ENCODE measurements at places on chromosomes 2 and 18.

DNA sequence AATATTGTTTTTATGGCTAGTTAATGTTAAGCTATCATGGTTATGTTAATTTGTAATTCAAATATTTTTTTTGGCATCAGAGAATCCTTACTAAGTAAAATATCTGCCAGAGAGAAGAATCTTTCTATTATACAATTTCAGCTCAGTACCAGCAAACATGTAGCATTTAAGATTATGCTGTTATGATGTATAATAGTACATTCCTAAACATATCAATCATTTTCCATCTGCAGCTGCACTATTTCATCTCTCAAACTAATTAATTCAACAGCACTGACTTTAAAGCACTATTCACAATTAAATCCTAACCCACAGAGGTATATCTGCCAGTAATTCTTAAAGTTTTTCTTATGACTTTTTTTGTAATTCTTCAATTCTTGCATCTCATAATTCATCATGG lies 250.6 kb downstream of the CD226 start:
- no peak for DNase-seq

- no peak for DNase-seq
Observed at GRCh38 chr2:78982638-78983330, 42.7 kb upstream of the REG3G start.

- DNase-seq, result no peak
Observed at GRCh38 chr2:222989431-222989830, 62.6 kb upstream of the KCNE4 start.

DNA sequence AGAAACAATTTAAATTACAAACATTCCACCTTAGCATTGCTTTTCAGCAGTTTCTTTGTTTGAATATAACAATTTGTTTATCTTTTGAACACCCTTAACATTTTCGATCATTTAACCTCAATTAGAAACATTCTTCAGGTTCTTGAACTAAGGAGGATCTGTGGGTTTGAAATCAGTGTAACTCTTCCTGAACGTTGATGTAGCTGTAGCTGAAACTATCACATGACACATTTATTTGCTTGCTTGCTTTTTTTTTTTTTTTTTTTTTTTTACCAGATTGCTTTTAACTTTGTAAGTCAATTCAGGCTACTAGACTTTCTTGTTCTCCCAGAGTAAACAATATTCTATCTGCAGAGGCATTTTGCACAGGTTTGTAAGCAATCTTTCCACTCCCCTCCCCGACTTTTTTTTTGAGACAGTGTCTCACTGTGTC lies 47.6 kb downstream of the GPD2 start:
- DNase-seq, result no peak

GRCh38 chr18:55763805-55764204 lies 175.8 kb upstream of the TCF4 start:
- no peak for DNase-seq

- no peak for DNase-seq
Observed at GRCh38 chr18:34650121-34650545, 60.0 kb upstream of the DTNA start.

GRCh38 chr2:72841462-72842125 lies 15.8 kb upstream of the EXOC6B start:
- DNase-seq, result no peak

DNA sequence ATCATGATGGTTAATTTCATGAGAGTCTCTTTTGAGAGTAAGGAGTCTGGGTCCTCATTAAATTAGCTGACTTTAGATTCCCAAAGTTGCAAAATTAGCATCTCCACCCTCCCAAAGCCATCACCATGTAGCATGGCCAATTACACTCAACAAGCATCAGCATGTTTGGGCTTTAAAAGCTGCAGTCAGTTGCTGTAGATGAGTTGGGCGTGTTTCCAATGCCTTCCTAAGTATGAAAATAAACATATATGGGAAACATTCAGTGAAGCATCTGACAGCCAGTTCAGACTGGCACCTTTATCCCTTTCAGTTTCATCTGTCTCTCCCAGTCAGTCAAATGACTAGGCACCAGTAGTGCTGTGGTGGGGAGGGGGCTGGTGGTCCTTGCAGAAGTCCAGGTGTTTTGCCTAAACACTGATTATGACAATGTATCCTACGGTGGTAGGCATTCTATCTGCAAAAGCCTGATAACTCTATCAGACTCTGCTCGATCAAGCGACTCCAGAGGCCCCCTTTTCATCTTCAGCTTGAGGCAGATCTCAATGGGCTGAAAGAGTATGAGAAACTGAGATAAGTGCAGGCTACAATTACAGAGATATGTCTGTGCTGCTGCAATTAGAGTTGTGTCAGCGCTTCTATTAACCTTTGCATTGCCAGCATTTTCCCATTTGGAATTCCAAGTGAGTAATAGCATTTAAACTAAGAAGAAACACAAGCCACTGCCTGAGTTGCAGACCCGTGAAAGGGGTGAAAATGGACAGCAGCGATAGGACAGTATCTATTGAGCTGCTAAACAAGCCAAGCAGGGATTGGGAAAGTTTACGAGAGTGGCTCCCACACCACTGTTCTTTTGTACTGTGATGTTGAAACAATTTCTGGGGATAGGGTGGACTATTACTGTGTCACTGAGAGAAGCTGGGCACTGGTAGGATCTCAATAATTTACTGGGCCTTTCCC lies 67.3 kb upstream of the SPOPL start:
- no peak for DNase-seq

DNA sequence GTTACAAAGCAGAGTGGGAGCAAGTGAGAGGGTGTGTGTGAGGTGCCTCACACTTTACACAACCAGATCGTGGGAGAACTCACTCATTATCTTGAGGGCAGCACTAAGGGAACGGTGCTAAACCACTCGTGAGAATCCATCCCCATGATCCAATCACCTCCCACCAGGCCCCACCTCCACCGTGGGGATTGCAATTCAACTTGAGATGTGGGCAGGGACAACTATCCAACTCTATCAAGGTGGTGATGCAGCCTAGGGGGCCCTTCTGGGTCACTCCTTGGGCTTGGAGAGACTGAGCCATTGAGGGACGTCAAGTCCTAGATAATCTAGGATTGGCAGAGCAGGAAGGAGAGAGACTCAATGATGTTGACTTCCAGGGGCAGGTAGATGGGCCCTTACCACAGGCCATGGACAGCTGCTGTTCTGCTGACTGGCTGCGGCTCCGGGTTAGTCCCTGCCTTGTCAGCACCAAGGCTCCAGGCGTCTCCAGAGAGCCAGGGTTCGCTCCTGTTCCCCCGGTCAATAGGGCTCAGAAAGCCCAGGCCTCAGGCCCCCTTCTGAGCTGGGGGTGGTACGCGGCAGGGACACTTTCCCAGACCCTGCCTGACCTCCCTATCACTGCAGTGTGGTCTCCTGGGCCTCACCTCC lies 193.2 kb upstream of the HS6ST1 start:
- DNase-seq, result no peak

DNA sequence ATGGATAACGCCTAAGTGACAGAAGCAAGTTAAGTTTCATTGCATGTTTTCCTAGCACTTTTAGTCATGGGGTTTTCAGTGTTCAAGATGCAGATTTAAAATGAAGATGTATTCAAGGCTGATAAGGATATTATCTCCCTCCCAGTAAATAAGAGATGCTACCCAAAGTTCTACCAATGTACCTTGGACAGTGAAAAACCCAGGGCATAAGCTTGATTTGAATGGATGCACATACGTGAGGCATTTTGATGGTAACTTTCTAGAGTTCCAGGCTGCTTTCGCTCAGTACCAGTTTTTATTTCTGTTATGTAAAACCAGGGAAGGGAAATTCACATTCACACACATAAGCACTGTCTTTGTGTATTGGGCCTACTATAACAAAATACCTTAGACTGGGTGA lies 90.3 kb downstream of the STK39 start:
- DNase-seq, result no peak

DNA sequence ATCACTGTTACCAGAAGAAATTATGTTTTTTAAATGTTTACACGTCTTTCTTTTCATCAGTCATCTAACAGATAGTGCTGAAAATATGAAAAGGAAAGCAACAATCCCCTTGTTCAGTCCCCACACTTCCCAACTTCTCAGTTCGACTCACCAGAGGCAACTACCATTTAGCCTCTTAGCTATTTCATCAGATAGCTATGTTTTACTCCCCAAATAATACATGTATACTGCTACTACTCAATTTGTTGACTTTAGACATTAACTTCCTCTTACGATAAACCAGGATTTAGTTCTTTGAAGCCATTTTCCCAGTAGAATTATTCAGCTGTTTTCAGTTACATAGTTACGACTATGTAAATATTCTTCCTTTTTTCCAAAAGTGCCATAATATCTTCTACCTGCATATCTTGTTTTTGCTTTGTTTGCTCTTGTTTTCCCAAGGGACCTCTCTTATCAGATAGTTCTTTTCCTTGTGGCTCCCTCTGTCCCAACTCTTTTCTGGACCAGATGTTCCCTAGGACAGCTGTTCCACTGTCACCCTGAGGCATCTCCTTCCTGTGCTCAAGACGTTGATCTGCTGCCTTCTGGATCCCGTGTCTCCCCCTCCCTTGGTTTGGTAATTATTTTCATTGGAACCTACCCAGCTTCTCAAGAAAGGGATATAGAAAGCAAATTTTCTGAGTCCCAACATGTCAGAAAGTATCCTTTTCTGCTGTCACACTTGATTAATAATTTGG lies 289.3 kb upstream of the TANK start:
- DNase-seq, result no peak

- DNase-seq, result peak; percentile 51
Observed at GRCh38 chr18:55489034-55489986, 98.7 kb downstream of the TCF4 start.

- no peak for DNase-seq
Observed at GRCh38 chr2:105005181-105005951, 32.5 kb upstream of the MRPS9 start.

GRCh38 chr2:37800176-37800858 lies 124.8 kb upstream of the RMDN2 start:
- DNase-seq, result no peak

GRCh38 chr2:118177318-118177717 lies 89.0 kb downstream of the INSIG2 start:
- no peak for DNase-seq

GRCh38 chr2:60371681-60372080 lies 181.8 kb downstream of the BCL11A start:
- no peak for DNase-seq

DNA sequence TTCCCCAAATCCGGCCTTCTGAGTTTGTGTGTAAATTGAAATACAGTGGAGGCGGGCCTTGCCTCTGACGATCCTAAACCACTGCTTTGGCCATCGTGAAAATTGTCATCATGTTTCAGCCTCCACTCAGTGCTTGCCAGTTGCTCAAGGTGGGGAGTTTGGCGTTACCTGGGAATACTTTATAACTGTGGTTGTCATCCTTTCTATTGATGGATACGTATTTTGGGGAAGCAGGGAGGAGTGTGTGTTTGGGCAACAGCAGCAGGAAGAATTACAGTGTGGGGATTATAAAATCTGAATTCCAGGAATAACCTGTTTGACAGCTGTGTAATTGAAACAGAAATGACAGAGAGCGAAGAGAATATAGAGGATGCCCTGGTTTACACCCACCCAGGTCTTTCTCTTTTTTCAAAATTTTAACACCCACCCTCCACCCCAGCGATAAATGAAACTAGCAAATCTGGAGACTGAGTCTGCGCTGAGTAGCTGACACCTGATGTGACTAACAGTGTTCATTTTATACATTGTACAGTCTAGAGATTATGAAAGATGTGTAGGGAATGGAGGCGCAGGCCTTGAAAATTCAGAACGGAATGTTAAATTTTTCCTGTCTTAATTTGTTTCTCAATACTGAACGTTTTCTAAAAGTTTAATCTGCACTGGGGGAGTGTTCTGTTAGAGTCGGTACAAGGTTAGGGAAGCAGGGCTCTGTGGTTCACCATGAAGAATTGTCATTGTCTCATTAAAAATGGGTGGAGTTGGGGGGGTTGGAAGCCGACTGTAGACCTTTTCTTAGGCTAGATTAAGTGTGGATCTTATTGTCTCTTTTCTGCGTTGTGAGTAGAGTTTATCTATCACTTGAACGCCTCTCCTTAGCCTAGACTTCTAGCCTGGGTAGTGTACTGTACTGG lies 1.6 kb downstream of the MAP4K4 start:
- DNase-seq, result peak; percentile 38

GRCh38 chr2:30611583-30611982 lies 164.5 kb downstream of the LCLAT1 start:
- no peak for DNase-seq

DNA sequence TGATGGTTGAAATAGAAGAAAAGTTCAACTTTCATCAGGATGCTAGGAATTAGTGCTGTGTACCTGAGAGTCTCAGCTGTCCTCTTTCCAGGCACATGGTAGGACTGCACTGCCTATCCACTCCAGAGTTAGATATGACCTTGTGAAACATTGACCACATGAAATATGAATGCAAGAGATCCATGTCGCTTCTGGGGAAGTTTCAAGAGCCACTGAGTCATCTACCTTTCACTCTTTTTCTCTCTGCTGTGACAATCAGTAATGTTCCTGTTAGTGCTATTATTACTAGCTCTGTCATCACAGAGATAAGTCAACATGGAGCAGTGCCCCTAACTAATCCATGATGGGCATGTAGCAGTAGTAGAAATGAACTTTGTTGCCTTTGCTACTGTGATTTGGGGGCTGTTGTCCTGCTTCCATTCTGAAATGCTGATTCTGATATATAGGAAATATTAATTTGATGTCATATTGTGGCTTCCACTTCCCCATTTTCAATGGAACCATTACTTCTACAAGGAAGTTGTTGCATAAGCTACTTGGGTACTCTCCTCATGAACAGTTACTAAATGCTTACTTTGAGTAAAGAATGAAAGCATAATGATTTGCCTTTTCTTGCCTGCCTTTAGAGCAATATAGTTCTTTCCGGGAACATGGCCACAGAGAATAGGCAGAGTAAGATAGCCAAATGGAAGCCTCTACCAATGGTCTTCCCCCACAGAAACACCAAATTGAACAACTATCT lies 192.8 kb upstream of the ZNF521 start:
- DNase-seq, result no peak

GRCh38 chr18:1361936-1362335 lies 457.3 kb downstream of the ADCYAP1 start:
- DNase-seq, result no peak

DNA sequence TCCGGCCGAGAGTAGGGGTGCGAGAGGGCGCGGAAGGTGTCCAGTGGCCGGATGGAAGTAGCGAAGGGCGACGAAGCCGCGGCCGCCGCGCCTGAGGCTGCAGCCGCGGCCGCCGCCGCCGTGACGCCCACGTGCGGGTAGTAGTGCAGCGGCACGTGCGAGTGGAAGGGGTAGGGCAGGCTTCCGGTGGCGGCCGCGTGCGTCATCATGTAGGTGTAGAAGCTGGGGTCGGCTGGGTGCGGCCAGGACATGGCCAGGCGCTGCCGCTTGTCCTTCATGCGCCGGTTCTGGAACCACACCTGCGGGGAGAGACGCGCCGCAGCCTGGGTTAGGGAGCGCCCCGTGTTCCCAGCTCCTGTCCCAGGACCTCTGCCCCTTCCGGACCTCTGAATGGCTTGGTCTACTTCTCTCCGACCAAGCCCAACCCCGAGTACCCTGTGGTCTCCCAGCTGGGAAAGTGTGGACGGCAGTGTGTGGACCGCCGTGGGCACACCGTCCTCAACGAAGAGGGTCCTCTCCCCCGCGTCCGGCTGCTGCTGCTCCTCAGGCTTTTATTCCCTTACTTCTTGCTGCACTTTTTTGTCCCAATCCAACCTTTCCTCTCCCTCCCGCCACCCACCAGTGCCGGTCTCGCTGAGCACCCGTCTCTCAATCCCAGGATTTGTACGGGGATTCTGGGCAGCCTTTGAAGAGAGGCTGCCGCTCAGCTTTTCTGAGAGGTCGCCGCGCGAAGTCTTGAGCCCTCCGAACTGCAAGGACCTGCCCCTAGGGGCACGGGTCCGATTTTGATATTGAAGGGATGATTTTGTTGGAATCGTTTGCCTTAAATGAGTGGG lies 3.0 kb downstream of the EVX2 start:
- no peak for DNase-seq

GRCh38 chr2:241817126-241817820 lies 8.3 kb downstream of the NEU4 start:
- no peak for DNase-seq

Measured in DND-41 (cell line).